ENCODE measurements at places on chromosomes 6 and 20.

GRCh38 chr6:31042806-31043205 is 32.5 kb downstream of the MUC22 start:
- no peak for DNase-seq

- no peak for DNase-seq
Observed at GRCh38 chr6:127868338-127868737, 32.5 kb downstream of the THEMIS start.

DNA sequence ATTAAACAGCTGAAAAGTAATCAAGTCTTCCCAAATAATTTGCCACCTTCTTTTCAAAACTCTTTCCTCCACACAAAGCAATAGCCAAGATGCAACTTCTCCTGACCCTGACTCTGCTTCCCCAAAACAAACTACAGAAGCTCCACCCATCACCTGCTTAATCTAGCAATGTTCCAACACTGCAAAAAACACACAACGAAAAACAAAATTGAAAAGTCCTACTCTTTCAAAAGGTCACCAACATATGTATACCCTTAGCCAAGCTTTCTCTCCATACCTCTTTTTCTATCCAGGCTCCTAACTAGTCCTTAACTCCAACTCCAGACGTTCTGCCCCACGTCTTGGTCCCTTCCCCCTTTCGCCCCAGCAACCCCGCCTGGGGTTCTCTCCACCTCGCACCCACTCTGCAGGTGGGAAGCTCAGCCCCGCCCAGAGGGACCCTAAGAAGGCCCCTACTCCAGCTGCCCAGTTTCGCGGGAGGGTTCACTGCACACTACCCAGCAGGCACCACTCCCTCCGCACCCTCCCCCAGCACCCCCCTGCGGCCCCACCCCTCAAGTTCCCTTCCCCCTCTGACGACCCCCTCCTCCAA is 717 bp downstream of the CSNK2A1 start:
- no peak for DNase-seq

DNA sequence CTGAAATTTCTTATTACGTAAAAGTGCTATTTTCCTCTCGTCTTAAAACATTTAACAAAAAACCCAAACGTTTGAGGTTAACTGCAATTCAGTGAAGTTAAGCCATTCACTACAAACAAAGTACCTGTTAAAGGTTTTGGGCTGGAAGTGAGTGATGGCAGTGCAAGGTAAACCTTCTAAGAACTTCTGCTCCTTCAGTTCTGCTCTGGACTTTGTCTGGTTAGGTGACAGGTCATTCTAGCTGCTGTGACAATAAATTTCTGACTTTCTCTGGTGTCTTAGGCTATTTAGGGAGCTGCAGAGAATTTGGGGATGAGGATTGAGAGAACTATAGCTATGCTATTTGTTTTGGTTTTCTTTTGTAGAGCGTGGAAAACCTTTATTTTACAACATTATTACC is 36.5 kb upstream of the NEDD9 start:
- no peak for DNase-seq

GRCh38 chr6:89284963-89285735 is 29.9 kb downstream of the GABRR2 start:
- DNase-seq: no peak

DNA sequence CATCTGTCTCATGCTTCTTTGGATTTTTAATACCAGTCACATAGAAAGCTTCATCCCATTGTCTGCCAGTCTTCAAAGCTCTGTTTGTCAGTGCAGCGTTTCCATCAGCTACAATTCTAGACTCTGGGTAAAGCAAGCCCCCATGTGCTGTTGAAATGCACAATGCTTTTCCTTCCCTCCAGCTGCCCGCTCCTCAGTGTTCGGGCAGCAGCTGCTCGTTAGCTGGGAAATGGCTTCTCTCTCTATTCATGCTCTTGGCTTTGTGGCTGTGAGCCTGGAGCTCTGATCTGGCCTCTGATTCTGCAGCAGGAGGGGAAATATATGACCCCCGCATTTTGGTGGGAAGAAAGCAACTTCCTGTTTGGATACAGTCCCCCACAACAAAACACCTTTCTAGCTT is 213.0 kb upstream of the CDYL start:
- DNase-seq: no peak

GRCh38 chr20:62489186-62489931 is 13.6 kb upstream of the GATA5 start:
- no peak for DNase-seq

GRCh38 chr6:16669227-16669626 is 92.0 kb downstream of the ATXN1 start:
- peak; percentile 52 for DNase-seq

DNA sequence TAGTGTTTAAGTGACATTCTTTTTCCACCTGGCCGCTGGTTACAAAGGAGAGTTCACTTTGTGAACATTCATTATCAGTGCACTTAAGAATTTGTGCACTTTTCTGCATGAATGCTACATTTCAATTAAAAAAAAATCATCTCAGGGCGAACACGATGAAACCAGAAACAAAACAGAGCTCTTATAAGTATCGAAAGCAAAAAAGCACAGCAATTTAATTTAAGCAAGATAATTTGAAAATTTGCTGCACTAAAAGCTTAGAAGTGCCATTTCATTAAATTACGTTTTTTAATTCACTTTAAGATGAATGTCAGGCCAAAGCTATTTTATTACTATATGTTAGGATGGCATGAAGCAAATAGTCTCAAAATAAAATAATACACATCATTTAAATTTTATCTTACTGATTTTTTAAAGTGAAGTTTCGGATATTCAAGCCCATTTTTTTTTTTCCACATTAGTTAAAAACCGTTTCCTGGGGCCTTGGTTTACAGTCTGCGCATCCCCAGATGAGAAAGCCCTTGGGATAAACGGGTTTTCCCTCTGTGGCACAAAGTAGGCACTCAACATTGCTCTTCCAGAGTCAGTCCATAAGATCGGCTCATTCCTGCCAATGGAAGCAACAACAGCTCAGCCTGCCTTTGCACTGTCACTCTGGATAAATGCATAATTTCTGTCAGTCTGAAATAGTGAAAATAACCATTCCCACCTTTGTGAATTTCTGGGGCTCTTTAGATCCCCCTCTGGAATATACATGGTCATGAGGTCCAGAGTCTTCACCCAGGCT is 80.1 kb downstream of the FYN start:
- no peak for DNase-seq
